ENCODE measurements at places on chromosomes 2 and 18.

GRCh38 chr2:164784376-164784775, 57.2 kb downstream of the COBLL1 start:
- no peak for DNase-seq

GRCh38 chr2:55361465-55362189, 58.0 kb downstream of the CCDC88A start:
- no peak for DNase-seq

GRCh38 chr18:61950371-61950770, 57.6 kb upstream of the RNF152 start:
- no peak for DNase-seq

GRCh38 chr18:63890950-63891304, 3.4 kb downstream of the SERPINB2 start:
- DNase-seq: no peak

DNA sequence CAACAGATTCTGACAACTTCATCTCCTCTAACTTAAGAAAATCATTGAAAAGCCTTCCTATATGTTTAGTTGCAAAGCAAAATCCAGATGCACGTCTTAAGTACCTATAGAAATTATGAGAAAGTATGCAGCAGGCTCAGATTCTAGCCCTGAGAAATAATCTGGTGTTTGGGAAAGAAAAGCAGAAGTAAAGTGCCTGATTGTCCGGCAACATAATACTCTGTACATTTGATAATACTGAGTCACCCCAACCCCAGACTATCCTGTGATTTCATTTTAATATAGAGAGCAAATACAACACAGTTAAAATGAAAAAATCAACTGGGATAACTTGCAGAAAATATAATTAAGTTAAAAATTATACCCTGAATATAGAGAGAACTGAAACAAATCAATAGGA, 13.5 kb downstream of the RFX8 start:
- DNase-seq: no peak

DNA sequence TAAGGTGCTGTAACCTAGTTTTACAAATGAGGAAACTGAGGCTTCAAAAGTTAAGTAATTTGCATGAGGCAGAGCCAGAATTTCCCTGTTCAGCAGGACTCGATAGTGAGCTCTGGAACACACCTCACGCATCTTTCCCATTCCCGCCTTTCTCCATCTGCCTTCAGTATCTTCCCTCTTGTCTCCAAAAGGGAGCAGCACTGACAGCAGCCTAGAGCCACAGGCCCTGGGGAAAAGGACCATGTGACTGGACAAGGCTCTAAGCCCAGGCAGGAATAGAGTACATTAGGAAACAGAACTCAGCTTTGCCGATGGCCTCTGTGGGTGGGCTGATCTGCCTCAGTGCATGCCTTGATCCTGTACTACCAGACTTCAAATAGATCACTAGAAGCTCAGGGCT, 21.5 kb downstream of the GPR155 start:
- no peak for DNase-seq

DNA sequence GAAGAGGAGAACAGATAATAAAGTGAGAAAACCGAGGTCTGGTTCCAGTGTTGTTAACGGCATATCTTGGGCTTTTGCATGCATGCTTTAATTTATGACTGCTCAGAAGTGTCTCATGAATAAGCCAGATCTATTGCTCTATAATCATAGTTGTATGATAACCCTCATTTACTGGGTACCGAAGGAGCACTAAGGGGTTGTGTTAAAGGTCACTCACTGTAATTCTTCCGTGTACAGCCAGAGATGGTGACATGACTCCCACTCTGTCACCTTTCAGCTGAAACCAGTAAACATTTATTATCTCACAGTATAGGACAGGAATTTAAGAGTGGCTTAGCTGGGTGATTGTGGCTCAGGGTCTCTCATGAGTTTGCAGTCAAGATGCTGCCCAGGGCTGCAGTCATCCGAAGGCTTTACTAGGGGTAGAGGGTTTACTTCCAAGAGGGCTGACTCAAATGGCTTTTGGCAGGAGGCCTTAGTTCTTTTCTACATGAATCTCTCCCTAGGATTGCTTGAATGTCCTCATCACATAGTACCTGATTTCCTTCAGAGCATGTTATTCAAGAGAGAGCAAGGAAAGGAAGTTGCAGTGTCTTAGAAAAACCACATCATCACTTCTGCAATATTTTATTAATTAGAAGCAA, 107.0 kb downstream of the NAB1 start:
- no peak for DNase-seq

- no peak for DNase-seq
These were observed 9.0 kb downstream of the GBX2 start for GRCh38 chr2:236158969-236159777.

GRCh38 chr18:26460449-26461091, 87.8 kb downstream of the KCTD1 start:
- DNase-seq: no peak

- no peak for DNase-seq
These were observed 26.8 kb downstream of the GLI2 start for GRCh38 chr2:120762341-120763061.

DNA sequence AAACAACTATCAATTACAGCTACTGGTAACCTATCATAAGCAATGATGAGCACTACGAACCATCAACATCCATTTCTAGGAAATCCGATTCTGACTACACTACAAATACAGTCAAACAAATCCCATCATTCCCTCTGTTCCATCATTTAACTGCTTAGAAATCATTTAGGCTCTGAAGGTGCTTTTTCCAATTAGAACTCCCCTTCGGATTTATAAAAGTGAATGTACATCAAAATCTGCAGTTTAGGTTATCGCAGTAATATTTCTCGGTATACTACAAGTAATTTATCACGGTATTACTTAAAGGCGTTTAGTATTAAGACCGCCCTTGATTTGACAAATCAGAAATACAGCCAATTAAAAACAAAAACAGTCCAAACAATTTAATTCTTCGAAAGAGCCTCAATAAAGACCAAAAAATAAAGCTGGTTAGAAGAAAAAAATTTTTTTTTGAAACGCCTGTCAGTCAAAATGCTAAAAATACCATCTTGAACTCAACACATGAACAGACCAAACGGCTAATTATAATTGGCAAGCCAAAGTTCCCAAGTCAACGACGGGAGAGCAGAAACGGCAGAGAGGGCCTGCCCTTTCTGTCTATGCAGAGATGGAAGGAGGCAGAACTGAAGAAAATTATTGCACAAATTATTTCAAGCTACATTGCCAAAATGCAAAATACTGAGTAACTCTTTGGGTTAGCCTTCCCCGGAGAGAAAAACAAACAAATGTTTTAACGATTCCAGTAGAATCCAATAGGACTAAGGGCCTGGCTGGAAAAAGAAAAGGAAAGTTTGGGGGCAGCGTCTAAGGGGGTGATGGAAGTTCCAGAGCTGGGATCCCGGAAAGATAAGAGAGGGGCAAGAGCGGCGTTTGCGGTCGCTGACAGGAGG, 1.2 kb downstream of the VPS54 start:
- DNase-seq: no peak

- DNase-seq: no peak
These were observed 39.9 kb downstream of the PLEKHB2 start for GRCh38 chr2:131145040-131145439.

DNA sequence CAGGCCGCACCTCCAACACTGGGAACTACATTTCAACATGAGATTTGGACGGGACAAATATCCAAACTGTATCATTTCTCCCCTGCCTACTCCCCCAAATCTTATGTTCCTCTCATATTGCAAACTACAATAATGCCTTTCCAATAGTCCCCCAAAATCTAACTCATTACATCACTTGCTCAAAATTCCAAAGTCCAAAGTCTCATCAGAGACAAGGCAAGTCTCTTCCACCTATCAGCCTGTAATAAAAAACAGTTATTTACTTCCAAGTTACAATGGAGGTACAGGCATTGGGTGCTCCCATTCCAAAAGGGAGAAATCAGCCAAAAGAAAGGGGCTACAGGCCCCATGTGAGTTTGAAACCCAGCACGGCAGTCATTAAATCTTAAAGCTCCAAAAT, 12.6 kb upstream of the UGT1A8 start:
- DNase-seq: no peak

DNA sequence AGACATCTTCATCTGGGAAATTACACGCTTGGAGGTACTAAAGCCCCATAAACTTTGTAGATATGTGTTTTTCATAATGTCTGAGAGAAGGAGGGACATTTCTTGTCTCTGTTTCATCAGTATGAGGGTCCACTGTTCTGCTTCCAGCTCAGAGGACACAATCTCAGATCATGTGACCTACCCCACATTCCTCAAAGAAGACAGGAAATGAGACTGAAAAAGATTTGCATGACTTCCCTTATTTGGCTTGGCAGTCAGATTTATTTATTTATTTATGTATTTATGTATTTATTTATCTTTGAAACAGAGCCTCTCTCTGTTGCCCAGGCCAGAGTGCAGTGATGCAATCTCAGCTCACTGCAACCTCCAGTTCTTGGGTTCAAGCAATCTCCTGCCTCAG, 463.7 kb upstream of the RGPD4 start:
- no peak for DNase-seq

- DNase-seq: no peak
These were observed 135.3 kb downstream of the INSIG2 start for GRCh38 chr2:118223511-118223991.

GRCh38 chr2:123448801-123449200, 576.3 kb upstream of the CNTNAP5 start:
- DNase-seq: no peak

GRCh38 chr2:195319112-195319460, 337.9 kb upstream of the SLC39A10 start:
- no peak for DNase-seq

- DNase-seq: no peak
These were observed 203.3 kb upstream of the SPOPL start for GRCh38 chr2:138298120-138298814.

DNA sequence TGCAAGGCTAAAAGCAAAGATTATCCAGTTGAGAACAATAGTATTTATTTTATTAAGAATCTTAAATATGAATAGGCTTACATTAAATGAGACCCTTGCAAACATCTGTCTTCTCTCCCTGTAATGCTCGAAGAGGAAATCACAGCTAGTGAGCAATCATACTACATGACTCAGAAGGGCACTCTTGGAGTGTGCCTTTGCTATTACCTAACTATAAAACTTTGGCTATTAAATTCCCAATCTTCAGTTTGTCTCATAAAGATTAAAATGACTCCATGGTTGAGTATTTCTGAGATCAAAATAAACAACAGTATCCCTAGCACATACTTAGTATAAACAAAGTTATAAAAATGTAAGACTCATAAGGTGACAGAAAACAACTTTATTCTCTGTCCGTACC, 296.9 kb downstream of the KCNJ3 start:
- no peak for DNase-seq

DNA sequence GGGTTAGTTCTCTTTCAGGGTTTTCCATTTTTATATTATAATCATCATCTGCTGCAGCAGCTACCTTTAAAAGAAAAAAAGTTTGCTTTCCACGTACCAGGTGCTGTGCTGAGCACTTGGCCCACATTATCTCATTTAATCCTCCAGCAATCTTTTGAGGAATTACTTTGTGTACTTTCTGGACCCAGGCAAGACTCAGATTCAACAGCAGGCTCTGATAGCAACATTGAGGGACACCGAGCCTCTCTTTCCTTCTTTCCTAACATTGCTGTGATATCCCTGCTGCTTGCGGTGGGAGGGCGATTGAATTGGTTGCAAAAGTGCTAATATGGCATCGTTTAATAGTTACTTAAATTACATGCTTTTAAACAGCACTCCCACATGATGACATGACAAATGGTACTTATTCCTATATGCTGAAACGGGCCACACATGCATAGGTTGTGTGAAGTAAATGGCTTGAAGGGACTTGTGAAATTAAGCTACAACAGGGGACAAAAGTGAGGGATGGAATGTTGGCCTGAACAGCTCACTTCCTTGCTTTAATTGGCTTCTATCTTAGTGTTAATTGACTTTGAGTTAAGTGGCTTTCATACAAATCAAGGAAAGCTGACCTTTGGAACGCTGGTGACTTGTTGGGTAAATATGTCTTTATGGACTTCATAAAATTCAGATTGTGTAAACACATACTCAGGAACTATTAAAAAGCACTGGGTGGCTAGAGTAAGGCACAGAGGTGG, 21.2 kb downstream of the SPRED2 start:
- DNase-seq: no peak

GRCh38 chr18:75072672-75073371, 136.1 kb downstream of the PTGR3 start:
- no peak for DNase-seq

DNA sequence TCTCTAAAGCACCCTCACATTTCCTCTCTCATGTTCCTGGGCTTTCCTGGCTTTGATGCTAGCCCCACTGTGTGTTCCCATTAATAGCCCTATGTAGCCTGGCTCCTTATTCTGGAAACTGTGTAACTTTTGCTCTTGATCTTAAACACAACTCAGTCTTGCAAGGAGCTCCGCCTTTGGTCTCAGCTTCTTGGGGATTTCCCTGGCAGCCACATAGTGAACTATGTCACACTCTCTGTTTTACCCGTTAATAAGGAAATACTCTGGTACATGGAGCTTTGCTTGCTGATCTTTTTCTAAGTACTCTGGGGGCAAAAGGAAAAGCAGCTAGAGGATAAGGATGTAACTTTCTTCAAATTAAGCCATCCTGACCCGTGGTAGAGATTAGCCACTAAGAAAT, 259.3 kb downstream of the NEDD4L start:
- no peak for DNase-seq

GRCh38 chr2:176149481-176149938, 1.8 kb upstream of the HOXD4 start:
- DNase-seq: no peak

DNA sequence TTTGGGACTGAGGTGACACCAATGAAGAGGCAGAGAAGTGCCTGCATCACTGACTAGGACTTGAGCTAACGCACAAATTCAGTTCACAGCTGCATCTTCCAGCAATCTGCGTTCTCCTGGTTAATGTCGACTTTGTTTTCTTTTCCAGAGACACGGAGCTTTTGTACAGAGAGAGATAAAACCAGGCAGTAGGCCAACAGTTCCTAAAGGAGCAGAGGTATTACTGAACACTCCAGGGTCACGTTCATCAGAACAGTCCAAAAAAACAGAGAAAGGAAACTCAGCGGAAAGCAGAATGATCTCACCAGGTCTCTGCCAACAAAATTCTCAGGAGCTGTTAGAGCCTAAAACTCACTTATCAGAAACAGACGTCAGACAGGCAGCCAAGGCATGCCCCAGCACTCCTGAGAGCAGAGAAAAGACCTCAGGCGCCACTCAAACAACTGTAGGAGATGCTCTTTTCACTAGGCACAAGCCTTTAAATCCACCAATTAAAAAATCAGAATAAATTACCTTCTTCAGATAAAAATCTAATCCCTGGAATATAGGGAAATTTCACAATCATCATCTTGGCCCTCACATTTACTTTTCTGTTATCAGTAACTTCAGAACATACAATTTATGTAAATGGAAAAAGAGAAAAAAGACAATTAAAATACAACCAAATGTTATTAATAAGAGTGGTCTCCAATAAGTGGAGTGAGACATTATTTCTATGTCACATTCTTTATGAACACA, 95.9 kb upstream of the SPTBN1 start:
- DNase-seq: no peak

GRCh38 chr2:132538331-132538855, 121.8 kb downstream of the GPR39 start:
- DNase-seq: no peak

DNA sequence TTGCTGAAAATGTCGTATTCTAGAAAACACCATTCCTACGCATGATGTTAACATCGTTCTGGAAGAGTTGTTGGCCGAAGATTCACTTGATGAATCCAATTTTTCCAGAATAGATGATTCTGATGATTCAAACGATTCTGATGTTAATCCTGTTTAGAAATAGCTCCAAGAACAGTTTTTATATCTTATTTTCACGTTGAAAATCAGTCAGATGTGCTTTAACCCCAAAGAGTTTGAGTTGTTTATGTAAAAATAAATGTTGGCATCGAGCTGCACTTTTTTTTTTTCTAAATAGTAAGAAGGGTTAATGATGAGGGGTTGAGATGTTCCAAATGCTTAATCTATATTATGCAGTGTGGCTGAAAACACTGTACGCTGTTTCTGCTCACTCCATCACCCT, 99.9 kb upstream of the LINC00305 start:
- DNase-seq: no peak
